ENCODE measurements at places on chromosomes 16 and 17.
A peak's percentile ranks its signal among the peaks of the same experiment; 100 is the strongest.

- DNase-seq, result no peak
These were observed 41.8 kb downstream of the TEKT5 start for GRCh38 chr16:10652730-10653590.

GRCh38 chr16:63457869-63458268 lies 1421.6 kb upstream of the CDH8 start:
- no peak for DNase-seq

DNA sequence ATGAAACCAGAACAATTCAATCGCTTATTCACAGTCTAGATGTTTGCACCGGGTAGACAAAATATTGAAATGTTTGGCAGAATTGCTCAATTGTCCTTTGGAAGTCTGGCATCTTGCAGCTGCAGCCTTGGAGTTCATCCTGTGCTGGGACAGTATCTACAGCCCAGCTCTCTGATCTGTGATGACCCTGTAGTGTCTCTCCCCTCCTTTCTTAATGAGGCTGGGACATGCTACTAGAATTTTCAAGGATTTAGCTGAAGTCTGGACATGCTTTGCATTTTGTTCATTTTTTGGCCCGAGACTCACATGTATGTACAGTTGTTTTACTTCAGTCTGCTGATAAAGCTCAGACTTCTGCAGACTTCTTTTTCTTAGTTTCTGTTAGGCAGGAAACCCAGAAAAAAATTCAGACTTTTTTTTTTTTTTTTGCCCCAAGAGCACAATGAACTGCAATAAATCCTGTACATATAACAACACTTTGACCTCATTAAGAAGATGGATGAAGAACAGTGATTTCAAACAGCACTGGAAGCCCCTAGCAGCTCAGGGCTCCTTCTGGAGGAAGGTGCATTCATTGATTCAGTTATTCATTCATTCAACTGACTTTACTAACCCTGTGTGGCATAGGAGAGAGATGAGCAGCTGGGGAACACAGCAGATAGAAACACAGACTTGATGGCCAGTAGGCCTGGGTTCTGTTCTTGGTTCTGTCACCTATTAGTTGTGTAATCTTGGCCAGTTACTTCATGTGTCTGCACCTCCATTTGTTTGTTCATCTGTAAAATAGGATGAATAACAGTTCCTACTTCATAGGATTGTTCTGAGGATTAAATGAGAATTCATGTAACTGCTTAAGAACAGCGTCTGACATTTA lies 210.0 kb downstream of the MAP2K4 start:
- DNase-seq, result no peak

- no peak for DNase-seq
These were observed 129.8 kb downstream of the CLEC16A start for GRCh38 chr16:11074131-11074530.

DNA sequence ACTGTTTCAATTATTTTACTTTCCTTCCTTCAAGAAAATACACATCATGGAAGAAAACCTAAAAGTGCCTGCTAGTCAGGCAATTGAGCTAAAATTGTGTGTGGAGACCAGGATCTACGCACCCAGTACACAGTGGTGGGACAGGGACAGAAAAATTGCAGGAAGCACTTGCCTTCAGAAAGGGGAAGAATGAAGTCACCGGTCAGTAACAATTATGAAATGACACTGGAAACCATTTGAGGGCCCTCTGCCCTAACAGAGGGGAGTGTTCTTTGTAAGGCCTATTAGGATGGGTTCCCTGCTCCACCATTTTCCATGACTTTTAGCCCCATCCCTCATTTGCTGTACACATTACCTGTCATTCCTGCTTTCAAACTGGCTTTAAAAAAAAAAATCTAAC lies 4.5 kb upstream of the PHAF1 start:
- DNase-seq, result no peak

DNA sequence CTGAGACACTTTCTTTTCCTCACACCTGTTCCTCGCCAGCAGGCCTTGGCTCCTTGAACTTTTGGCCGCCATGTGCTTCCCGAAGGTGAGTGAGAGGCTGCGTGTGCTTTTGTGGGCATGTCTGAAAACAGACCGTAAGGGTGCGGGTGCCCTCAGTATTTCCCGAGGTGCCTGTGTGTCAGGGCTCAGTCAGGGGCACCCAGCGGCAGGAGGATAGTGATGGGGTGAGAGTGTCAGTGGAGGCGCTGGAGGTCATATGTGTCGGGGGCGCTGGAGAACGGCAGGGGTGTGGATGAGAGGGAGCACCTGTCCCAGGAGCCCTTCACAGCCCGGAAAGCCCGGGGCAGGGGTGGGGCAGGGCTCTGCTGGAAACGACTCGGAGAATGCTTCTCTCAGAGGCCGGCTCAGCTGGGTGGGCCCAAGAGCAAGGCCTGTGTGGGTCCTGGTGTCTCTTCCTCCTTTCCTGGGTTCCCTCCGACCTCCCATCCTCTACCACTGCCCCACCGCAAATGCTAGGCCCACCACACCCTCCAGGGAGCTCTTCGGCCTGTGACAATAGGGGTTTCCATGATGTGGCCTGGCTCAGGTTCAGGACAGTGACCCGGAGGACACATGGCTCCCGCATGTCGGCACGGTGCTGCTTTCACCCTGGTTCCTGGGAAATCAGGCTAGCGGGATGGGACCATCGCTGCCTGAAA lies 451 bp downstream of the IL32 start:
- peak; percentile 47 for DNase-seq

GRCh38 chr17:66167189-66167815 lies 24.6 kb downstream of the CEP112 start:
- DNase-seq, result no peak

DNA sequence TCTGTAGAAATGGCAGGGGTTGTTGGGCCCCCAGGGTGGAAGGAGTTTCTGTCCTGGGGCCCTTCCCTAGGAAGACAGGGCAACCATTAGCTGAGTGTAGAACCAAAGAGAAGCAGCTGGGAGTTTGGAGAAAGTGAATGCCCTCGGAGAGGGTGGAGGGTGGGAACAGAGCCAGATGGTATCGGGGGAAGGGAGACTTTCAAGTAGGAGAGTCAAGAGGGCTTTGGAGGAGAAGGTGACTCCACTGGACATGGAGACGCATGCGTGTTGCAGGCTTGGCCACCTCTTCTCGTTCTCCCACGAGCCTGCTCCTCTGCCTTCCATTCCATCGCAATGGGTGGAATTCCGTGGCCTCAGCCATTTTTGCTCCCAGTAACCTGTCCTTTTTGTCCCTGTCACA lies 19.4 kb downstream of the SLC47A1 start:
- DNase-seq, result no peak

DNA sequence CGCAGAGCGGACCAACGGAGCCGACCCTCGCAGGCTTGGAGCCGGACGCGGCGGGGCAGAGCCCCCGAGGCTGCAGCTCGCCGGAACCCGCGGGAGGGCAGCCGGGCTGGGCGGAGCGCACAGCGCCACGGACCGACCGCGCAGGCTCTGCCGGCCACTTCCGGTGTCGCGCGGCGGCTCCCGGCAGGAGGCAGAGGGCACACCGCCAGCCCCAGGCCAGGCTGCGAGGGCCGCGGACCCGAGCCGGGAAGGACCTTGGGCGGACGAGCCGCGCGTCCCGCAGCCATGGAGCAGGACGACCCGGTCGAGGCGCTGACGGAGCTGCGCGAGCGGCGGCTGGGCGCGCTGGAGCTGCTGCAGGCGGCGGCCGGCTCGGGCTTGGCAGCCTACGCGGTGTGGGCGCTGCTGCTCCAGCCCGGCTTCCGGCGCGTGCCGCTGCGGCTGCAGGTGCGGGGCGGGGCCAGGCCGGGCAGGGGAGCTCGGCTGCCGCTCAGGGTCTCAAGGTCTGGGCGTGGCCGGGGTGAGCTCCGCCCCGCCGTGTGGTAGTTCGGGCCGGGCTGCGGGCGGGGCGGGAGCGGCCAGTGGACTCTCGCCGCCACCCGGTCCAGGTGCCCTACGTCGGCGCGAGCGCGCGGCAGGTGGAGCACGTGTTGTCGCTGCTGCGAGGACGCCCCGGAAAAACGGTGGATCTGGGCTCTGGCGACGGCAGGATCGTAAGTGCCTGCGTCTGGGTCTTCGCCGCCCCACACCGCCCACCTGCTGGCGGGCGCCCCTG lies at the start of gene ANTKMT:
ANTKMT (plus strand) TSS at position 157 of the 775 bp plus-strand sequence; CDS start at position 286, 129 bp downstream.
- peak; percentile 79 for DNase-seq

GRCh38 chr17:80853076-80853475 lies 138.6 kb upstream of the CHMP6 start:
- DNase-seq, result no peak

- DNase-seq, result peak; percentile 69
These were observed 46.5 kb downstream of the GAS7 start for GRCh38 chr17:10151667-10152496.

All from CD4-positive, alpha-beta T cell treated with Interferon alpha-2 for 1 hour (primary cell).